ENCODE measurements at places on chromosomes 5 and 9.

DNA sequence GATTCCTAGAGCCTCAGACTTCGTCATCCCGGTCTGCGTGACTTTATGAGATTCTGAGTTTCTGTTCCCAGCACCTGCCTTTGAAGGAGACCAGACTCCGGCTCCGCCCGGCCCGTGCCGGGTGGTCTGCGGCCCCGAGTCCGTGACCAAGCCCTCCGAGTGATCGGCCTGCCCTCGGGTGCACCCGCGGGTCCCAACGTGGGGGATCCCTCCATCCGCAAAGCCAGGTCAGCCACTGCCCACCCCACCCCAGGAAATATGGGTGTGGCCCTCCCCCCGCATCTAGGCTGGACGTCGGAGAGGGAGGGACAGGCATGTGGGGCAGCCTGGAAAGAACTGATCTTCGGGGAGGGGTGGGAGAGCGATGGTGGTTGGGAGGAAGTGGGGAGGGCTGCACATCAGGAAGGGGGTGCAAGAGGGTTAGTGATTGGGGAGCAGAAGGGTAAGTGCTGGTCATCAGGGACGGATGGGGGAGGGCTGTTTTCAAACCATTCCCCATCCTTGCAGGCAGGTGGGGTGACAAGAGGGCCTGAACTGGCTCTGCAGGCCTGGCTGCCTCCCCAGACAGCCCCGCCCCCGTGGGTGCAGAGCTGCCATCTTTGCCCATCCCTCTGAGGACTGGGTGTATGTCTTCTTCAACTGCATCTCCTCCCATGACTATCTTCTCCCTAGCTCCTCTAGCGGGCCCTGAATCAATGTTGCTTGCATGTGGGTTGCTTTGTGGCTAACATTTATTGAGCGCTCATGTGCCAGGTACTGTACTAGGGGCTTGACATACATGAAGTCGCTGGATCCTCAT lies 747 bp downstream of the LRSAM1 start:
- H3K27ac ChIP-seq, result peak overlapping the region; percentile 84
- DNase-seq, result peak; percentile 14
- H3K27me3 ChIP-seq, result no peaks in the 10 kb centered on the region
- H3K36me3 ChIP-seq, result peaks cover 19% of the 10 kb centered on the region
- peak overlapping the region; percentile 94 for H3K4me3 ChIP-seq

DNA sequence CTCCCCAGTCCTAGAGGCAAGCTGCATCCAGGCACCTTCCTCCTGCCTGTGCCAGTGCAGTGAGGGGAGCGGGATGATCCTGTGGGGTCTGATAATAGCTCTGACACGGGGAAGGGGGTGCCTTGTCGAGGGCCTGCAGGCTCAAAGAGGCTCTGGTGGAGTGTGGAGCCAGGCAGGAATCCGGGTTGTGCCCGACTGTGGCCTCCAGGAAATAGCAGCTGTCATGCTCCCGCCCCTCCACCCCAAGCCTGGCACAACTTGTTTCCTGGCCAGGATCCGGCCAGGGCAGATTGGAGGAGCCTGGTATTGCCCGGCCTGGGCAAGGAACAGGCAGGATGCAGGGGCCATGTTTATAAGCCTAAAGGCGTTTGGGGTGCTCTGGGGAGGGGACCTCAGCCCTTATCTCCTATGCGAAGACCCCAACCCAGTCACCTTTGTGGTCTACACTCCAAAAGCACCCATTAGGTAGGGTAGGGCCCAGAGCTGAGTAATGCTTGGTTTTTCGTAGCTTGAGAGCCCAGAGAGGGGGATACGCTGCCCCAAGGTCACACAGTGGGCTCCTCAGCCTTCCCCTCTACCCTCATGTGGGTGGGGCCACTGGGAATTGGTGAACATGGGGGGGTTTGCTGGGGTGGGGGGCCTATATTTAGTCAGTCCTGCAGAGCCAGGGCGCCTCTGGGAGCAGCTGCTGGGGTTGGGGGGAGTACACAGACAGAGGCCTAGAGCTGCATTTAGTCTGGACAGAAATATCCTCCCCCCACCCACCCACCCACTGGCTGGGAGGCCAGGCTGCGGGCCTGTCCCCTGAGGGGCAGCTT lies 12.2 kb downstream of the CXXC5 start:
- H3K27ac ChIP-seq, result no peak overlapping the region
- no peak overlapping the region for H3K4me3 ChIP-seq
- no peaks in the 10 kb centered on the region for H3K27me3 ChIP-seq
- no peak for DNase-seq
- H3K4me1 ChIP-seq, result no peaks in the 10 kb centered on the region

GRCh38 chr5:172972552-172972951 lies 11.0 kb upstream of the ATP6V0E1 start:
- no peaks in the 10 kb centered on the region for H3K4me1 ChIP-seq
- H3K27me3 ChIP-seq, result no peaks in the 10 kb centered on the region
- DNase-seq, result no peak
- no peak overlapping the region for H3K4me3 ChIP-seq
- no peaks in the 10 kb centered on the region for H3K36me3 ChIP-seq
- no peak overlapping the region for H3K27ac ChIP-seq

DNA sequence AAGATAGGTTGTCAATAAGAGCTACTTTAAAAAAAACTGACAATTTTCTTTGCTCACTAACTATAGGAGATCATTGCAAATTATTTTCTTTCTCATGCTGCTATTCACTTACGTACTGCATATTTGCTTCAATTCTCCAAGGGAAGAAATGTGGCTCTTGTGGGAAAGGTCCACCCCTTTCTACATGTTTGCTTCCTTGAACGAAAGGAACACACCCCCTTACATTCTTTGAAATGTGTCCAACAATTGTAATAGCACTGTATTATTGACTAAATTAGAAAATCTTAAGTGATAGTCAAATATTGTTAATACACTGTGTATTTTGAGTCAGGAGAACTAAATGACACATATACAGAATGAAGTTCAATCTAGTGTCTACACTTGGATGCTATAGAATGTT lies 5.2 kb downstream of the MEF2C start:
- H3K4me3 ChIP-seq, result no peak overlapping the region
- H3K4me1 ChIP-seq, result peaks cover 3% of the 10 kb centered on the region
- no peak overlapping the region for H3K27ac ChIP-seq
- no peaks in the 10 kb centered on the region for H3K36me3 ChIP-seq
